ENCODE measurements at places on chromosomes 6 and 20.

DNA sequence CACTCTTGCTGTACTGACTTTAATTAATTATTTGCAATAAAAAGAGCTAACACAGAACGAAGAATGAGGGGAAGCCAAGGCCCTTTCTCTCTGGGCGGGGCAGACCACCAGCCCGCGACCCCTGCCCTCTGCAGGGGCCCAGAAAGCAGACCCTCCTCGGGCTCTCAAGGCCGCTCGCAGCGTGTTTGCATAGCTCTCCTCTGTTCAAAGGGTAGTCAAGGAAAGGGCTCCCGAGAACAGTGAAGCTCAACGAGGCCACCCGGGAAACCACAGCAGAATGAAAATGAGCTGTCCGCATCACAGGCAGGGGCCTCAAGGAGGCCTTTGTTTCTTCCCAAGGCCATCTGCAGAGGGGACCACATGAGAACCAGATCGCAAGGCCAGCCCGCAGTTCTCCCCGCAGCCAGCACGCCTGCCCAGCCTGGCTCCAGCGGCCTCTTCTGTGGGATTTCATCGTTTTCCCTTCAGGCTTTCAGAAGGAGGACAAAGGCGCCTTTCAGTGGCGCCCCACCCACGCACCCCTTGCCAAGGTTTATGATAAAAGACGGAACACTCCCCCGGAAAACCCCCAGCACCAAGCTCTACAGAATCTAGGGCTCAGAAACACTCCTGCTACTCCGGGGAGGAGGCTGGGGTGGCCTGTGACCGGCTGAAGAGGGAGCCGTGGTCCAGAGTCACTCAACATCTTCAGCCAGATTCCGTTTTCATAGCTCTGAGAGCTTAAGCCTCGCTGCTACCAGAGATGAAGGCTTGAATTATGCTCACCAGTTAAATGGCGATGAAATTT lies 25.3 kb downstream of the ACSS1 start:
- DNase-seq: no peak

DNA sequence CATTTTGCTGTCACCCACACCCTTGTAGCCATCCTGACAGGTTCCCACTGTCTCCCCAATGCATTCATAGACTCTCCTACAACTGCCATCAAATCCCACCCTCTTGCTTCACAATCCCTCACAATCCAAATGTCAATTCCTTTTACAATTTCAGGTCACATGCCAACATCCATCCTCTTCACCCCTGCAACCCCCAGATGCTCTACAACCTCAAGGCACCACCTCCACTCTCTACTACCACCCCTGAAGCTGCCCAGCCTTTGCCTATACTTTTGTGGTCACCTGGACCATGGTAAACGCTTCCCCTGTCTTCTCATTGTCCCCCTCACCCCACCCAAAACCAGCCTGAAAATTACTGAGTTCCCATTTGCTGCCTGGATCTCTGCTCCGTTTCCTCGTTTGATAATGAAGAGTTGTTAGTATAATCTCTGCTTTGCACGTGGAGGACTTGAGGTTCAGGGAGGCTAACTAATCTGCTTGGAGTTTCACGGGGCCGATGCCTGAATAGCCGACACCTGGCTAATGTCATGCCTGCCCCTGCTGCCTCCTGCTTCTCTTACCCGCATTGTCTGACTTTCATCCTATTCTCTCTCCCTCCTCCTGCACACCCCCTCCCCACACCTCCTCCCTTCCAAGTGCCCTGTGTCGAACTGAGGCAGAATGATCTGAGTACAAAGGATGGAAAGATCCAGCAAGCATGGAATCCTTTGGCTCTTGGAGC lies 82.4 kb upstream of the TOX2 start:
- no peak for DNase-seq

DNA sequence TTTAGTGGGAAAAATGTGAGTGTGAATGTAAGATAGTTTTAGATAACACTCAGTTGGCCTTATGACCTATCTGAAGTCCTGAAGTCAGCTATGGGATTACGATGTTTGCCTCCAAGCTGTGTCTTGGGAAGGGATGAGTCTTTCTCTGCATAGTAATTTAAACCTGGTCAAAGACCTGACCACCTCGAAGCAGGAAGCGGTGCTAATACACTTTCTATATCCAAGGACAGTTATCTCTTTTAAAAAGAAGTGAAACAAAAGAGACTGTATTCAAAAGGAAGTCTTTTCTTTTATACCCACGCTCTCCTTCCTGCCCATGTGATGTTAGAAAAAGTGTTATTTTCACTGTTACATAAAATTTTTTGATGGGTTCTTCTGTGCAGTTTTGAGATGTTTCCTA lies 94.9 kb downstream of the JARID2 start:
- DNase-seq: no peak

GRCh38 chr6:158104696-158105095 lies 63.4 kb downstream of the SERAC1 start:
- DNase-seq: no peak

DNA sequence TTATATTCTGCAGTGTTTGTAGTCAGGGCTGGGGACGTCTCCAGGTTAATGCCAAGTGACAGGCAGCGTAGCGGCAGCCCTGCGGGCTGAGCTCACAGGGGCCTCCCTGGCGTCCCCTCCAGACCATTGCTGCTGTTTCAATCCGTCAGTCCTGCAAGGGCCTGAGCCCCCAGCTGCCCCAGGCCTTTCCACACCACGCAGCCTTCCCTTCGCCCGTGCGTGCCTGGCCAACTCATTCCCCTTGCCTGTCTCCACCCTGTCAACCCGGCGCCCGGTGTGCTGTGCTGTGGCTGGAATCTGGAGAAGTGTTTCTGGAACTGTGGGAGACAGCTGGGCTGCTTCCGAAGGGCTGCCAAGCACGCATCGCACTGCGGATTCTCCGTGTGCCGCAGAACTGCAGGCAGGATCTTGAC lies 11.9 kb downstream of the BHLHE23 start:
- no peak for DNase-seq

GRCh38 chr6:87710090-87710489 lies 8.1 kb upstream of the AKIRIN2 start:
- no peak for DNase-seq

GRCh38 chr20:4326195-4327065 lies 311.1 kb upstream of the RNF24 start:
- DNase-seq: peak; percentile 55
